Astrocyte of the cerebellum (primary cell): ENCODE measurements at places on chromosomes 6 and 20.

- DNase-seq = peak; percentile 72
These were observed 765.9 kb downstream of the BCKDHB start for GRCh38 chr6:80872199-80872950.

GRCh38 chr20:39691151-39691862 is 729.2 kb downstream of the DHX35 start:
- DNase-seq = no peak

- no peak for DNase-seq
These were observed 16.0 kb downstream of the LINC00237 start for GRCh38 chr20:21090111-21090618.

- no peak for DNase-seq
These were observed 162.6 kb upstream of the SCGN start for GRCh38 chr6:25489399-25489798.

GRCh38 chr6:95169775-95170174 is 407.6 kb upstream of the MANEA start:
- DNase-seq = no peak

DNA sequence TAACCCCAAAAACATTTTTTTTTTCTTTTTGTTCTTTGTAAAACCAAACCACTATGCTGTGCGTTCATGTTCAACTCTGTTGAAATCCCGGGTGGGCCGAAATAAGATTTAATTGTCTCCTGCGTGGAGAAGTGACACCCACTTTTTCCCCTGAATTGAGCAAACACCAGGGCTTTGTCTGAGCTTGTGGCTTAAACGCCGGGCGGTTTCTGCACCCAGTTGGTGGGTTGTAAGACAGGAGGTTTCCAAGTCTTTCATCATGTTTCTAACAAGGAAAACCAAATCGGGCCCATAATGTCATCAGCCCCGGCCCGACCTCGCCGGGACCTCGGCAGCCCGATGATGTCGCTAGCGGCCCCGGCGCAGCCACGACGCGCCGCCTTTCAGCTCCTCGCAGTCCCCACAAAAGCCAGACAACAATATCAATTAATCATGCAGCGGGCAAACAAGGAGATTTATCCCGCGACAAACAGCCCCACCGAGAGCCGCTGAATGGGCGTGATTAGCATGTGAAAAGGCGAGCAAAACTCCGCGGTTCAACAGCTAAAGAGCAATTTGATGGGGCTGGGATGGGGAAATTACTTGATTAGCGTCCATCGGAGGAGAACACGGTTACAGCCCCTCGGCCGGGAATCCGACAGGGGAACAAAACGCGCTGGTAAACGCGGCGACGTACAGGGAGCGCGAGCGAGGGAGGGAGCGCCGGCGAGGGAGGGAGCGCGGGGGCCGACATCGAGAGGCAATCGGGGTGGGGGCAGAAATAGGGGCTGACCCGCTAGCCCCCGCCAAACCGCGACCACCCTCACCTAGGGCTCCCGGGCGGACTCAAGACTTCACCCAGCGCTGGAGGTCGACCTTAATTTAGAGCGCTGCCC is 5.3 kb downstream of the LINC00237 start:
- DNase-seq = no peak

GRCh38 chr6:7268362-7268761 is 44.6 kb downstream of the SSR1 start:
- no peak for DNase-seq

DNA sequence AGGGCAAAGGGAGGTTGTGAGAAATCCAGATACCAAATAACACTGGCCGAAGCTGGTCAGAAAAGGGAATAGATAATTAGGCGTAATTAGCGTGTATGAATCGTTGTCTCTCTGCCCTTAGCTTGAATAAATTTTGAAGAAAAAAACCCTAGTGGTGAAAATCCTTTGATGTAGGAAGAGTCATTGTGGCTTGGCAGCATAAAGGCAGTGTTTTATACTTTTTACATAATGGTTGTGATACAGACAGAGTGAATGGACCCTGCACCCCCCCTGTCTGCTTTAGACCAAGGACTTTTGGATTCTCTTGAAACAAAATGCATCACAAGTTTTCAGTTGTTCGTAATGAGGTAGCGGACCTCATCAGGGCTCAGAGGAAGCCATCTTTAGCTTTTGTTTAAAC is 126.5 kb downstream of the AFG1L start:
- DNase-seq = peak; percentile 26

GRCh38 chr6:87277123-87277522 is 45.3 kb upstream of the SMIM8 start:
- no peak for DNase-seq

DNA sequence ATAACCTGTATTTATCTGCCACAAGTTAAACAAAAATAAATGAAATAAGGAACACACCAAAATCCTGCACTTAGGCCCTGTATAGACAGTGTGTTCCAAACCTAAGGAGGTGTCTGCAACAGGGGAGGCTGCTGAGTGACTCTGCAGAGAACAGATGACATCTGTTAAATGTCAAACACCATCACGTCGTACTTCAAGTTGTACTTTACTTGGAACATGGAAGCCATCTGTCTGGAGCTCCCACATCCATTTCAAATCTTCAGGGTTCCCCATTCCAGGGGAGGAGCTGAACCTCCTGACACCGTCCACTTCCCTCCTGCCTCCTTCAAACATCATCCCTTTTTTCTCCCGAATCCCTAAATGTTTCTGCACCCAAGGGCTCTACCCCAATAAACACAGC is 1.8 kb upstream of the MAP7 start:
- no peak for DNase-seq

GRCh38 chr20:62203378-62204030 is 16.6 kb downstream of the HRH3 start:
- no peak for DNase-seq

DNA sequence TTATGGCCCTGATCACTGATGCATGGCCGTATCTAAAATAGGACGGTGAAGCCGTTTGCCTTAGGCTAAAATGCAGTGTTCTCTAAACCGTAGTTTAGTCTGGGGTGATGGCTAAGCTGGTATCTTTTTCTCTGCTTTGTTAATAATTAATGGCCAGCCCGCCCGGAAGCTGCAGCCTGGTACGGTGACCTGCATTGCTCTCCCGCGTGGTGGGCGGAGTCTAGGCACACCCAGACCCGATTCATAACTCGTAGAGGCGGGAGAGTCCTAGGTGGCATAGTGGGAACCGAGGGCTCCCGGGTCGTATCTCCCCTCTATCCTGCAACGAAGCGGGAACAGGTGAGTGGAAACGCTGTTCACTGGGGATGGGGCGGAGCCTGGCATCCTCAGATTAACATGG is 5.5 kb downstream of the CDH4 start:
- DNase-seq = no peak

- DNase-seq = no peak
These were observed 8.1 kb upstream of the ARFGAP1 start for GRCh38 chr20:63264519-63264918.

DNA sequence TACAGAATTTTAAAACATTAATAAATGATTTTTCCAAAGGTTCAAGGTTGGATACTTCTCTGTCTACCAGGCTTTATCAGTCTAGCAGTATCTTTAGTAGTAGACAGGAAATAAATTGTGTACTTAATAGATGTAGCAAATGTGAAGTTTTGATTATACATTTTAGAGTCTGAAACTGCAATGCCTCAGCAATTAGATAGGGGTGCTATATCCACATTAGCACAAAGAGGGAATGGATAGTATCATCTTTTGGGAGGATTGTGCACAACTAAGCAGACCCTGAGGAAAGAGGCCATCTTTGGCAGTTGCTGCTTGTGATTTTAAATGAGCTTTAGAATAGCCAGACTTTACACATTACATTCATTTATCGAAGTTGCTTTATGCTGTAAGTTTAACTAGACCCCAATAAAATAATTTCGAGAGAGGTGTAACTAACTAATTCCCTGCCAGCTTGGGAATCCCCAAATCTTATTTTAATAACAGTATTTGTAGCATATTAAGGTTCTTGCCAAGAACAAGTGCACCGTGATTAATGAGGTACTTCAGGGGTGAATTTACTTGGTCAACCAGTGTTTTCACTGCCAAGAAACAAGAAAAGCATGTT is 2.8 kb downstream of the KCNQ5 start:
- no peak for DNase-seq

DNA sequence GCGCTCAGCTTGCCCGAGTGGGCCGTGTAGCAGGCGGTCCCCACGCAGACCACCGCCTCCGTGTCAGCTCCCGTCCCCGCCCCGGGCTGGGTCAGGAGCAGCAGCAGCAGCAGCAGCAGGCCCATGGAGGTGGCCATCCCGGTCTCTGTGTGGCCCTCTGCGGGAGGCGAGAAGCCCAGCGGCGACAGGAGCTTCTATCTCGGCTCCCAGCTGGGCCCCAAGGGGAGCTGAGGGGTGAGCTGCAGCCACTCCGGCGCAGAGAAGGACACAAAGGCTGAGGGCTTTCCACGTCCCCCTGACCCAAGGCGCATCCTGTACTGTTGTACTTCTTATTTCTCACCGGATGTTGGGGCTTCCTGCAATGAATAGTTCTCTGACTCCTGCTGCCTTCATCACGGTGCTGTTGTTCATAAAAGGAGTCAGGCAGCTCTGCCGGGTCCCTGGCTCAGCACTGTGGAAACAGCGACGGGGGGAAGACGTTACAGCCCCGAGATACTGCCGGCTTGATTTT is at the start of gene CD93:
Gene CD93, minus strand, starts transcription at position 269 of the 511 bp plus-strand sequence. Its CDS starts 132 bp downstream, at position 137.
- no peak for DNase-seq

GRCh38 chr20:34791289-34792020 is 34.0 kb downstream of the NCOA6 start:
- no peak for DNase-seq

GRCh38 chr6:136173519-136174507 is 76.3 kb downstream of the MTFR2 start:
- DNase-seq = no peak

- DNase-seq = no peak
These were observed 198.7 kb upstream of the SGK1 start for GRCh38 chr6:134516582-134516981.

DNA sequence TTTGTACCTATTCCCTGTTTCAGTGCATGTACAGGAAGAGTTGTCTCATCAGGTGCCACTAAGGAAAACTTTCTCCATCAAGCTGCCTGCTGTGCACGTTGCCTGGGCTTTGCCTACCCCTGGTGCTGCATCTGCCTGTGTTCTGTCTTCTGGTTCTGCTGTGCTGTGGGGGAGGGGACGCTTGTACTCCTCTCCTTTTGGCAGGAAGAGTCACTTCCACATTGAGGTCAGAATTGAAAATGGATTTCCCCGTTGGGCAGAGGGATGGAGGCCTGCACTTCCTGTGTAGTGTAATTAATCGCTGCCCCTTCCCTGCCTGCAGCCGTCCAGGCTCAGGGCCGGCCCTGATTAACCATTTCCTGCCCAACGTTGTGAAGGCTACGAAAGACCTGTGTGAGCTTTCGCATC is 153.3 kb downstream of the SCML4 start:
- DNase-seq = no peak

DNA sequence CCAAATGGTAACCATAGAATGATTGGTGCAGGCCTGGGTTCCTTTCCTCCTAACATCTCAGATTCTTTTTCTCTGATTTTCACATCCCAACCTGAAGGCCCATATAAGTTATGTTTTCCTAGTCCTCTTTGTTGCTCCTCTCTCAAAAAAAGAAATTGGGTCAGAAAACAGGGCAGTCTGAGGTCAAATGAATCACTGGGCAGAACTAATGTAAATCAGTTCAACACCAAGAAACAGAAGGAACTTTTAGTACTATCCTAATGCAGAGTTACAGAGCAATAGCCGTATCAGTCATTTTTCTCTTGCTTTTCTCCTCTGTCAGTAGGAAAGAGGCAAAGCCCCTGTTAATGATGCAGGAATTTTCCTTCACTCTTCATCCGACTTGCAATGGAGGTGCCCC is 11.0 kb upstream of the TPD52L1 start:
- DNase-seq = peak; percentile 24
